AG20443 (cell line): ENCODE measurements at places on chromosomes 7 and 10.

GRCh38 chr7:23062452-23062851 lies 43.1 kb upstream of the KLHL7 start:
- no peak for DNase-seq

DNA sequence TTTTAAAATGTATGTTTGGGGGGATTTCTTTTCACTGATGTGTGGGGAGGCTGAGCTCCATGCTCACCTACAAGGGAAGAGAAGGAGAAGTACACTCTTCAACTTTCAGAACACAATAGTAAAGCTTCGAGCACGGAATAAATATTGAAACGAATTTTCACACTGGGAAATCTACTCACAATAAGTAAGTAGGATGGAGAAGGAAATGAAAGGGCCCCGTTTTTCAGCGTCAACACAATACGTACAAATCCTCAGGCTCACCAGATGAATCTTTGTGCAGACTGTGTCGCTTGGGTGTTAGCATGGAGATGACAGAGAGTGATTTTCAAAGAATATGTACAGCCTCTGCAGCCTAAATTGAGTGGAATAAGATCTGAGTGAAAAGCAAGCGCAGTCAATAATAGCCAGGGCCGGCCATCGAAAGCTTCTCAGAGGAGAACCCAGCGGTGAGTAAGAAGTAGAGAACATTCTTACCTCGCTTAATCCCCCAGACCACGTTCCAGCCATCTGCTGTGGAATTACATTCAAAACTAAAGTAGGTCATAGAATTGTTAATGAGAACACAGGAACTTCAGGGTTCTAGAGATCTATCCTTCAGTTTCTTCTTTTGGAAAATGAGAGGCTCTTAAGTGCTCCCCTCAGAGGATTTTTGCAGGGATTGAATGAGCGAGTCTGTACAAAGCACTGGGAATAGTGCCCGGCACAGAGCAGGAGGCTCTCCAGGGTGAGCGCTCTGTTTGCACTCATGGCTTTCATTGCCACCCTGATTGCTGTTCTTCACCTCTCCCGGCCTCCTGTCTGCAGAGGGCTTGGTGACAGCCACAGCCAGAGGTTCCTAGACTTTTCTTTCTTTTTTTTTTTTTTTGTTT lies 292.8 kb downstream of the SFMBT2 start:
- DNase-seq: no peak

DNA sequence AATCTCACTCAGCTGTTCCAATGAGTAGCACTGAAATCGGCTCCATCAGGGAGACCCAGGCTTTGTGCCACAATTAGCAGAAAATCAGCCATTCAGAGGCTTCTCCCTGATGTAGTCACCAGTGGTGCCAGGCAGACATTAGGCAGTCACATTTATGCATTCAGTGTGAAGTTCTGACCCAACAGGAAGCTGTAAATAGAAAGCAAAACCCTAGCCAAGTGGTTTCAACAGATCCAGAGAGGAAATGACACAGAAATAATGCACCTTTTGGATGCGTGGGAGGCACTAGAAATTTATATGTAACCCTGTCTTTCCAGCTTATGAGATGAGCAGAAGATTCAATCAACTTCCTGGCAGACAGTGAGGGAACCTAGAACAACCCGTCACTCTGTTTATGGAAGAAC lies 186.4 kb downstream of the PDE1C start:
- DNase-seq: peak; percentile 42

- DNase-seq: no peak
These were observed 76.8 kb downstream of the GATA3 start for GRCh38 chr10:8130973-8131911.

DNA sequence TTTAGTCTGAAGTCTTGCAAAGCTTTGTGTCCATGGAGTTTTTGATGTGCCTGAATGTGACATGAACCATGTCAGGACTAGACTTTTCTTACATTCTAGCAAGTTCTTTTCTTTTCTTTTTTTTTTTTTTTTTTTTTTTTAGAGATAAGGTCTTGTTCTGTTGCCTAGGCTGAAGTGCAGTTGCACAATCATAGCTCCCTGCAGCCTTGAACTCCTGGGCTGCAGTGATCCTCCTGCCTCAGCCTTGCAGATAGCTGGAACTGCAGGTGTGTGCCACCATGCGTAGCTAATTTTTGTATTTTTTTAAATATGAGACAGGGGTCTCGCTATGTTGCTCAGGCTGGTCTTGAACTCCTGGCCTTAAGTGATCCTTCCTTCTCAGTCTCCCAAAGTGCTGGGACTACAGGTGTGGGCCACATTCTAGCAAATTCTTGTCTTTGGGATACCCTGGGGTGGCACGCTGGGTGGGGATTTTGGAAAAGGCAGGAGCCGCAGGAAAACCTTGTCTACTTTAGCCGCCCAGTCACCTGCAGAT lies 152.8 kb downstream of the SVIL start:
- no peak for DNase-seq

DNA sequence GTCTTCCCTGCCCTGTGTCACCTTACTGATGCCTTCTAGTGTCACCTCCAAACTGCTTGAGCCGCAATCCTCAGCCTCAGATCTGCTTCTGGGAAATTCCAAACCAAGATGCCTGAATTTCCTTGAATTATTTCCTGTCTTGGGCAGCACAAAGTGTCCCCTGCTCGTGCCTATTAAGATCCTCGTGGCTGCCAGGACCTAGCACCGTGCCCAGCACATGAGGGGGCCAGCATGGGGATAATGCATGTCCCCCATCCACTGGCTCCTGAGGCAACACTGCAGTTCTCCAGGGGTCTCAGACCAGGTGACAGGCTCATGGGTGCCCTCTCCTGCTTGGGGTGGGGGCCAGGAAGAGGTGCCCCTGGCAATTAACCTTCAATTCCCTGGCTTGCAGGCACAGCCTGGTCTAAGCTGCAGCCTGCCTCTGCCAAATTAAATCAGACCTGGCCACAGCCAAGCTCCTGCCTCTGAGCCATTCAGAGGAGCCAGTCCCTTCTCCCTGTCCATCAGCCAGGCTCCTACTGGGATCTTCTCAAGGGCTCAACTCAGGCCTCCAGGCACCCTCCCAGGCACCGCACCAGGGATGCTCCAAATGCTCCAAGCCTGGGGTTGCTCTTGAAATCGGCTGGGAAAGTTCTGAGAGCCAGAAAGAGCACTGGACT lies 146.6 kb downstream of the SH3PXD2A start:
- DNase-seq: no peak

DNA sequence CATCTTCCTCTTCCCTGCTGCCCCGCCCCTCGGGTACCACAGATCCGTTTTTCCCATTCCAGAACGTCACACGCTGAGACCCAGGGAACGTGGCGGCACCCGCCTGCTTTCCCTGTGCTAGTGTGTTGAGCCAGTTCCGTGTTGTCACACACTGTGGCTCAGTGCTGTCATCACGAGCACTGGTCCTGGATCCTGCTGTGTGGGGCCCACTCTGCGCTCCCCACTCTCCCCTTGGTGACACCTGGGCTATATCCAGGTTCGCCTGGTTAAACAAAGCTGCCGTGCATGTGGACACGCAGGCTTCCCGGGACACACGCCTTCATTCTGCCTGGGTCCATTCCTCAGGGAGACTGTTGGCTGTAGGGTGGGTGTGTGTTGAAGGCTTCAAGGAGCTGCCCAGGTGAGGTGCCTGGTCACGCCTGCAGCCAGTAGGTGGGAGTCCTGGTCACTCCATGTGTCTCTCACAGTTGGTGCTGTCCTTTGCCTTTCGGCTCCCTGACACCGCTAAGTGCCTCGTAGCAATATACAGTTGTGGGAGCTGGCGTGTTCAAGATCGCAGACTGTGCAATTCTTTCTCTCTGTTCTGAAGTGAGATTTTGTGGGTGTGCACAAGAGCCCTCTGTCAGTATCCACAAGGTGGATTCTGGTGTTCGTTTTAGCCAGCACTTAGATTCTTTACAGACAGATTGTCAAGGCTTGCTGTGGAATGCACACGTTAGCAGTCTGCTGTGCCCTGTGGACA lies 88.6 kb downstream of the INPP5A start:
- DNase-seq: no peak

DNA sequence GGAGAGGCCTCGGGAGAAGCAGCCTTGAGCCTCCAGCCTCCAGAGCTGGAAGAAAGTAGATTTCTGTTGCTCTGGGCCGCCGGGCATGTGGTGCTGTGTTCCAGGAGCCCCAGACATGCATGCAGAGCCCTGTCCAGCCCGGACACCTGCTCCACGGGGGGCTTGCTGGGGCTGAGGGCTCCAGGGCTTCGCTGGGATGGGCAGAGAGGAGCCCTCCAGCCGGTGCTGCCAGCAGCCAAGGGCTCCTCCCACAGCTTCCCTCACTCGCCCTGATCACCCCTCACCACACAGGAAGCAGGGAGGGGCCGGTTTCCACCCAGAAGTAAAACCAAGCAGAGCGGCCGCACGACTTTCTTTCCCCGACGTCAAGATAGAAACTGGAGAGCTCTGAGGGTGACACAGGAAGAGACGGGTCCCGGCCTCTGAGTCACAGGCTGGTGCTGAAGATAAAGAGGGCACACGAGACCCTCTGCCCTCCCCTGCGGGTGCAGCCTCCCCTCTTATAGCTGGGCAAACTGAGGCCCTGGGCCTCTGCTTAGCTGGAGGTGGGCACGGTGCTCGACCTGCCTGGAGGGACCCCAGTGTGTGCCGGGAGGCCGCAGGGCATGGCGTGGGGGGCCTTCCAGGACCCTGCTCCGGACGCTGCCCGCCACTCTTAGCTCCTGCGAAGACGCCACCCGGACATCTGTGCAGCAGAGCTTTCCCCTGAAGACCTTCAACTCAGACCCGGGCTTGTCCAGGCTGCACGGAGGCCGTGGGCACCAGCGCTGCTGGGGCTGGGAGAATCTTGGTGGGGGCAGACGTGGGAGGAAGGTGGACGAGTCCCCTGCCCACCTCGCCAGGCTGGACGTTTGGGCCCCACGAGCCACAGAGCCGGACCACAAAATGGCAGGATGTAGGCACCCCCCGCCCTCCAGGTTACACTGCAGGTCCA lies 31.1 kb downstream of the ADAP1 start:
- peak; percentile 49 for DNase-seq

- peak; percentile 44 for DNase-seq
These were observed 169.5 kb upstream of the LYZL1 start for GRCh38 chr10:29119374-29119773.

DNA sequence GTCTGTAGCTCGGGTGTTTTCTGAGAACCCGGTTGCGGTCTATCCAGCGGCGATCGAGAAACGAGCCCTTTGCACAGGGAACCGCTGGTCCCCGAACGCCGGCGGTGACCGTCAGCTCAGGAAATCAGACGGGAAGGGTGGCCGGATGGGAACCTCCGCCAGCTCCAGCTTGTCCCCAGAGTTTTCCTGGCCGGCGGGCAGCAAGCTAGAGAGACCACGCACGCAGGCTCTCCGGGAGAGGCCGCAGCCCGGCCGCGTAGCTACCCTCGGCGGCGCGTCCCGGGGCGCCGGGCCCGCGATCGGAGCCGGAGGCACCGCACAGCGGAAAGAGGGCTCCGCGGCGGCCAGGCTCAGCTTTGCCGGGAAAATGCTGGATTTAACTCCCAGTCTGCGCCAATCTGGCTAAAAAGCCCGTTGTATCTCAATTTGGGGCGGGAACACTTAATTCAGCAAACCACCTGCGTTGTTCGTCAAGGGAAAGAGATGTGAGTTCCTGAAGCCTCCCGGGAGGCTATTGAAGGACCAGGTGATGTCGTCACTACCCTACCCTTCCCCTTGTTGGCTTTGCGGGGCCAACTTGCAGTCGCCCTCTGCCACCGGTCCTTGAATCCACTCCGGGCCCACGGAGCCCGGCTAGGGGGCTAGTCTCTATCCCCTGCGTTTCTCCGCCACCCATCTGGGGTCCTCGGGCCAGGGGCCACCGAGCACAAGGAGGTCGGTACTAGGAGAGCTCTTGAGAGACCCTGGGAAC lies 859 bp upstream of the CH25H start:
- peak; percentile 58 for DNase-seq
